A549 treated with GW870086 at 1 μM for 4 hours (cell line): ENCODE measurements at places on chromosomes 16 and 17. TPM values are rescaled to one million over a fixed set of nuclear protein-coding genes. Genes with fewer than 3 reads are reported as not detected.

Gene C16orf89
- total RNA-seq, result not detected in 5 replicates

Gene GFAP
- total RNA-seq, result 0.70 to 1.0 TPM (median 0.98 TPM) in 5 replicates

Gene CIBAR2
- not detected in 5 replicates for total RNA-seq

Gene ALDH3A1
- total RNA-seq, result 819 to 1,197 TPM (median 850 TPM) in 5 replicates

Gene PALB2
- 9.4 to 12.4 TPM (median 10.5 TPM) in 5 replicates for total RNA-seq

Gene CARD14
- 0.12 to 0.43 TPM (median 0.34 TPM) in 5 replicates for total RNA-seq

Gene TLCD3A
- 50.0 to 57.0 TPM (median 54.5 TPM) in 5 replicates for total RNA-seq

Gene PDILT
- total RNA-seq, result not detected in 5 replicates

Gene ANKRD40CL
- not detected in 5 replicates for total RNA-seq

Gene TBC1D3L
- total RNA-seq, result 9.6 to 13.3 TPM (median 12.9 TPM) in 5 replicates

Gene SHISA9
- total RNA-seq, result 0.03 to 0.13 TPM in 2 of 5 replicates, not detected in the others

Gene CRYM
- 1.2 to 2.5 TPM (median 1.8 TPM) in 5 replicates for total RNA-seq

Gene DPEP1
- total RNA-seq, result 0.87 to 2.3 TPM (median 1.2 TPM) in 5 replicates

Gene ABI3
- not detected in 5 replicates for total RNA-seq

Gene SLC38A8
- total RNA-seq, result not detected in 5 replicates

Gene MMP28
- 5.5 to 10.2 TPM (median 8.6 TPM) in 5 replicates for total RNA-seq

Gene RETREG3
- total RNA-seq, result 24.4 to 27.7 TPM (median 26.4 TPM) in 5 replicates

Gene CCL7
- 0.25 to 0.50 TPM (median 0.39 TPM) in 3 of 5 replicates, not detected in the others for total RNA-seq

Gene CFAP52
- total RNA-seq, result not detected in 5 replicates

Gene CES4A
- 1.8 to 2.7 TPM (median 2.0 TPM) in 5 replicates for total RNA-seq

Gene CDYL2
- 0.33 to 0.79 TPM (median 0.50 TPM) in 5 replicates for total RNA-seq

Gene LLGL2
- total RNA-seq, result 19.9 to 32.7 TPM (median 28.7 TPM) in 5 replicates
